ENCODE measurements at places on chromosomes 4 and X. TPM values are rescaled to one million over a fixed set of nuclear protein-coding genes. Genes with fewer than 3 reads are reported as not detected.

ATP8A1 gene
- 73.2 TPM for total RNA-seq

FABP2 gene
- total RNA-seq: not detected

ASB9 gene
- not detected for total RNA-seq

IL21 gene
- not detected for total RNA-seq

CORIN gene
- 0.63 TPM for total RNA-seq

PROM1 gene
- total RNA-seq: 0.82 TPM

BEX5 gene
- total RNA-seq: 11.1 TPM

FAM9C gene
- total RNA-seq: not detected

WDR17 gene
- total RNA-seq: 0.98 TPM

MEPE gene
- not detected for total RNA-seq

MAGEB18 gene
- not detected for total RNA-seq

NAA11 gene
- total RNA-seq: not detected

MFAP3L gene
- total RNA-seq: 0.75 TPM

CT83 gene
- not detected for total RNA-seq

PGM2 gene
- total RNA-seq: 16.6 TPM

MXD4 gene
- 125 TPM for total RNA-seq

Measured in T-cell (primary cell).